ENCODE measurements at places on chromosomes 4 and X. TPM values are rescaled to one million over a fixed set of nuclear protein-coding genes. Genes with fewer than 3 reads are reported as not detected.

Gene BRS3
- not detected for total RNA-seq

DNA sequence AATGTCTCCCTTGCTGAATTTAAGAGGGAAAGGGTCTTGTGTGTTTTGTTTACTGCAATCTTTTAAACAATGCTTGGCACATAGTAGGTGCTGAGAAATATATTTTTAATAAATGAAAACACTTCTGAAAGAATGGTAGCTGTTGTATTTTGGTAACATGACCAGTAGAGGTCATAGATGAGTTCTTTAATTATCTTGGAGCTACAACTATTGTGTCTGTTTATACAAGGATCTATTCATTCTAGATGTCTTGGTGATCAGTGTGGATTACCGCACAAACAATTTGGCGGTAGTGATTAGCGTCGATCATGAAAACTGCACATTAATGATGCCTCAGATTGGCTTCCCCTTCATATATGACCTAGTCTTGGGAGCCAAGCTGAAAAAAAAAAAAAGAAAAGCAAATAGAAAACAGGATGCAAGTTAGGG is 21.4 kb upstream of the SCRG1 start:
- peak; percentile 49 for DNase-seq

Gene SLC2A9
- 4.4 TPM for total RNA-seq

GRCh38 chrX:112759966-112760365 is 80.2 kb upstream of the LHFPL1 start:
- DNase-seq: no peak

DNA sequence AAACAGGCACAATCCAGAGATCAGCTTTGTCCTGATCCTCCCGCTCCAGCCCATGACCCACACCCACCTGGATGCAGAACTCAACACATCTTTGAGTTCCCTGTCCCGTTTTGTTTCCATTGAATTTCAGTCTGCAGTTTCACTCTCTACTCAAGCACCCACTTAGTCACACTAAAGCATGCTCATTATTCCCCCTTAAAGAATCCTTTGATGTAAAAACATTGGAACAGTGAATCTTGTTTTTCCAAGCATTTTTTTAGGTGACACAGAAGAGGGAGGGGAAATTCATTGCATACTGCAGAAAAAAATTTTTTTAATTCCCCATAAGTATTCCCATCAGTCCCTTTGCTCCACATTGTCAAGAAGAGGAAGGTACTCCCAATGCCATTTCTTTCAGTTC is 249.7 kb upstream of the TTC29 start:
- no peak for DNase-seq

GRCh38 chr4:150363721-150364688 is 217.9 kb upstream of the MAB21L2 start:
- no peak for DNase-seq

DNA sequence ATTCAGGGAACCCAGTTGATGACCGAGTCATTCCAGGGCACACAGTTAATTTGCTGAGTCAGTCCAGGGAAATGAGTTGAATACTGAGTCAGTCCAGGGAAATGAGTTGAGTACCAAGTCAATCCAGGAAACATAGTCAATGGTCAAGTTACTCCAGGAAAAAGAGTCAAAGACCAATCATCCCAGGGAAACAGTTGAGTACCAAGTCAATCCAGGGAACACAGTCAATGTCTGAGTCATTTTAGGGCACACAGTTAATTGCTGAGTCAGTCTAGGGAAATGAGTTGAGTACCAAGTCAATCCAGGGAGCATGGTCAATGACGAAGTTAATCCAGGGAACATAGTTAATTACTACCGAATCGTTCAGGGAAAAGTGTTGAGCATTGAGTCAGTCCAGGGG is 754.4 kb downstream of the NLGN4X start:
- no peak for DNase-seq

GRCh38 chr4:105386012-105386411 is 87.8 kb downstream of the PPA2 start:
- no peak for DNase-seq

GRCh38 chrX:42694260-42694815 is 83.6 kb downstream of the PPP1R2C start:
- no peak for DNase-seq

DNA sequence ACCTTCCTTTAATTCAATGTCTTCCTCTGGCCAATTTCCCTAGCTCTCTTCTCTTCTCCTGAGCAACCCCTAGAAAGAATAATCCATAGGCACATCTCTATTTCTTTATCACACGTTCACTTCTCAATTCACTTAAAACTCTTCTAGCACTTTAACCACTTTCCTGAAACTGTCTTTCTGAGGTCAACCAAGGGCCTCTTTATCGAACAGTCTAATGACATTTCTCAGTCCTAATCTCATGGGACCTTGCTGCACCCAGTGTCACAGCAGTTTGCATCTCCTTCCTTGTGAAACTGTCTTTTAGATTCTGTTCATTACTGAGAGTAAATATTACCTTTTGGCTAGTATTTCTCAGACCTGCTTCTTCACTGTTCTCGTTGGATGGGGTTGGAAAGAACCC is 285.3 kb upstream of the RASGEF1B start:
- DNase-seq: no peak

- peak; percentile 30 for DNase-seq
Observed at GRCh38 chrX:137549851-137550664, 15.9 kb upstream of the ZIC3 start.
